ENCODE measurements at places on chromosomes 5 and 9. TPM values are rescaled to one million over a fixed set of nuclear protein-coding genes. Genes with fewer than 3 reads are reported as not detected.

Gene SYK
- total RNA-seq, result not detected

Gene NR2F1-AS1
- 20.3 TPM for total RNA-seq

Gene SPATA31D4
- not detected for total RNA-seq

Gene SLC25A48
- not detected for total RNA-seq

Gene CORO2A
- 0.56 TPM for total RNA-seq

Gene ZNF79
- 15.2 TPM for total RNA-seq

Gene SLC36A3
- not detected for total RNA-seq

Gene MUSK
- total RNA-seq, result 0.19 TPM

Gene S1PR3
- 26.8 TPM for total RNA-seq

Gene GLE1
- total RNA-seq, result 22.3 TPM

Gene PCDHA9
- under 0.01 TPM for total RNA-seq

Gene SLC6A19
- not detected for total RNA-seq

Gene JAKMIP2
- under 0.01 TPM for total RNA-seq

Gene F2RL2
- 10.4 TPM for total RNA-seq

Gene MRPL50
- 15.3 TPM for total RNA-seq

Gene RANBP3L
- not detected for total RNA-seq

Gene GARIN3
- not detected for total RNA-seq

Gene SHOC1
- under 0.01 TPM for total RNA-seq

Gene ENHO
- not detected for total RNA-seq

Gene SPAG8
- total RNA-seq, result 1.1 TPM

Gene NOL6
- total RNA-seq, result 19.4 TPM

Gene PCDHA2
- total RNA-seq, result under 0.01 TPM

Gene CA9
- 0.38 TPM for total RNA-seq

Gene ANKRD31
- total RNA-seq, result 0.19 TPM

Gene CD74
- 0.38 TPM for total RNA-seq

Gene KIF3A
- 11.6 TPM for total RNA-seq

Gene MORN5
- total RNA-seq, result not detected

Gene FOXD4L6
- total RNA-seq, result not detected

Gene BTNL3
- not detected for total RNA-seq

Gene LCP2
- total RNA-seq, result not detected

Gene OTP
- not detected for total RNA-seq

Gene KIF24
- total RNA-seq, result 2.7 TPM

Gene GABRA6
- not detected for total RNA-seq

Gene SLC4A9
- total RNA-seq, result not detected

Gene GRXCR2
- total RNA-seq, result not detected

Gene IFNK
- not detected for total RNA-seq

Gene GLRA1
- not detected for total RNA-seq

Gene DOCK8
- total RNA-seq, result 0.19 TPM

Gene SLC6A7
- under 0.01 TPM for total RNA-seq

Gene LRRC19
- total RNA-seq, result not detected

Gene PCDHB2
- 6.5 TPM for total RNA-seq

Gene RNF208
- 0.28 TPM for total RNA-seq

Gene SLC34A1
- not detected for total RNA-seq

Gene EXD3
- 18.0 TPM for total RNA-seq

Gene CDK9
- total RNA-seq, result 37.4 TPM

Gene RASEF
- under 0.01 TPM for total RNA-seq

Gene CDC14B
- total RNA-seq, result 31.0 TPM

Gene ARID3C
- under 0.01 TPM for total RNA-seq

Gene PPP6C
- 13.0 TPM for total RNA-seq

Gene IFNA21
- not detected for total RNA-seq

Gene IL9
- not detected for total RNA-seq

Gene TPM2
- total RNA-seq, result 870 TPM

Gene CBY3
- total RNA-seq, result not detected

Gene PDZD2
- total RNA-seq, result 0.28 TPM

Gene PCDHB16
- total RNA-seq, result 0.19 TPM

Gene TLN1
- 342 TPM for total RNA-seq

All from regular cardiac myocyte (primary cell).